NCI-H1092 (cell line): ENCODE measurements at places on chromosomes 3 and 15.
A peak's percentile ranks its signal among the peaks of the same experiment; 100 is the strongest.

- DNase-seq, result no peak
These were observed 112.4 kb upstream of the STT3B start for GRCh38 chr3:31420311-31420710.

- DNase-seq, result no peak
These were observed 15.0 kb downstream of the TIGIT start for GRCh38 chr3:114308830-114309229.

- no peak for DNase-seq
These were observed 114.9 kb downstream of the SLC25A26 start for GRCh38 chr3:66335671-66336070.

DNA sequence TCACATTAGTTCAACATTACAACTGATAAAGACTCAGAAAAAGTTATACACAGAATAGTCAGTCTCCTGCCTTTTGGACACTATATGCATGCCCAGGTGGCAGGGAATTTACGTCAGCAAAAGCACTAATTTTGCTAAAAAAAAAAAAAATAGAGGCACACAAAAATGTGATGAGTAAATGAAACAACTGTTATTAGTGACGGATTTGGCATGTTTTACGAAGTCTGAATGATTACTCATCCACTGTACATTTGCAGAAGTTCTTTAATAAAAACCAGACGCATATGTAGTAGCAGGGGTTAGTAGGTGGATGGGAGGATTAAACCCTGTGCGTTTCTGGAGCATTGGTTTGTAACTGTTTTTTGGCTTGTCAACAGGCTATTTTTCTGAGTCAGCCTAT lies 99.0 kb downstream of the MITF start:
- DNase-seq, result no peak

DNA sequence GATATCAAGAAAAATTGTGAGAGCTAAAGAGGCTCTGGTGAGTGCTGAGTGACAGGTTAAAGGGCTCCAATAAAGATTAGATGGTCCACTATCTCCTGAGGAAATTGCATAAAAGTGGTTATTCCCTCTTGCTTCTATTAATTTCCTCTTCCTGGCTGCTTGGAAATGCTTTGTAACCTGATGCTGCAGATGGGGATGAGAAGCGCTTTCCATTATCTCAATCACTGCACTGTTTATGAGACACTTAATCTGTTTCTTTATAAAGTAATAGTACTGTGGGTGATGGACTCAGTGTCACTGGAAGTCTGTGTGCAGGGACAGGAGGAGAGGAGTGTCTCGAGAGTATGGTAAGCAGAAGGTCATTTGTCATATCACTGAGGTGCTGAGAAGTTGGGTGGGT lies 305.3 kb downstream of the EPHB1 start:
- no peak for DNase-seq

- no peak for DNase-seq
These were observed 108.5 kb downstream of the ECT2 start for GRCh38 chr3:172859041-172859440.

GRCh38 chr3:119294696-119295671 lies 801 bp downstream of the ARHGAP31 start:
- DNase-seq, result no peak

GRCh38 chr15:85598718-85599398 lies 195.9 kb downstream of the KLHL25 start:
- DNase-seq, result no peak

DNA sequence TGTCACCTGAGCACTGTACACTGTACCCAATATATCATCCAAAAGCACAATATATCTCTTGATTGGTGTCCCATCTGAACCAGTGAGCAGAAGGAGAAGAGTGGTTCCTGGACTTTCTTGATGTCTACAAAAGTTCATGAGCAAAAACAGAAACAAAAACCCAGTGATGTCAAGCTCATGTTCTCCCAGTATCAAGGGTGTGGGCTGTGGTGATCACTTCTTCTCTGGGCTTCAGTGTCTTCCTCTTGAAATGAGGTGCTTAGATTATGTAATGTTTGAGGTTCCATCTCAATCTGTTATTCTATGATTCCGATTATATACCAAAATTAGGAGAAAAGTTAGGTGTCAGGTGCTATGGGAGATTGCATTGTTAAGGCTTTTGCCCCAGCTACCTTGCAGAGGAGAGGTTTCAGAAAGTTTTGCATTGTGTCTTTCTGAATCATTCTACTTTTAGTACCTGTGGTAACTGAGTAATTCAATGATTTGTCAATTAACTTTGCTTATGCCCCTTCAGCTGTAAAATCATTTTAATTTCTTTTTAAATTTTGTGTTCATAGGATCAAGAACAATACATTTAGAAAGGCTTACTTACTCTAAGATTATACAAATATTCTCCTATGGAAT lies 122.0 kb upstream of the EOMES start:
- no peak for DNase-seq

DNA sequence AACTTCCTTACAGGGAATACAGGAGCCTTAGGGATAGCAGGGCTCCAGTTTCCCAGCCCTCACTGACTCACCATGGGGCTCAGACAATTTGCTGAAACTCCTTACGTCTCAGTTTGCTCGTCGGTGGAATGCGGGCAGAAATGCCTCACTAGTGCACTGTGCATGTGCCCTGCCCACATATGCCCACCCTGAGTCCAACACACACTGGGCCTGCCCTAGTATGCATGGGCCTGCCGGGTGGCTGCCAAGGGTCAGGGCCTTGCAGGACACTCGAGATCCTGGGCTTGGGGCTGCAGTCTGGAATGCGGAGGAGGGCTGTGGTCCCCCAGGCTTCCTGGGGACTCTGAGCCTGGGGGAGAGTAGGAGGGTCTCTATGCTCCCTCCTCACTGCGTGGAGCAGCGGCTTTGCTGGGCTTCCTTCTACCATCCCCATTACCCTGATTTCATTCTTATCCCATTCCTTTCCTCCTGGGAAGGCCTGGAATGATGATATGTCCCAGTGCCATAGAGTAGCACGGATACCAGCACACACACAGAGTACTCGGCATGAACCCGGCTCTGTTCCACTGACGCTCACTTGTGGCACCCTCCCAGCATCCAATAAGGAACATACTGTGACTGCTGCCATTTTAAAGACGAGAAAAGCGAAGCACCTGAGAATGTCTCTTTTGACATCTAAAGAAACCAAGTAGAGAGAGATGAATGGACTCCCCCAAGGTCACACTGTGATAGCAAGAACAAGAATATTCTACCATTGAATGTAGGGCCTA lies 124.2 kb downstream of the ASB7 start:
- no peak for DNase-seq

DNA sequence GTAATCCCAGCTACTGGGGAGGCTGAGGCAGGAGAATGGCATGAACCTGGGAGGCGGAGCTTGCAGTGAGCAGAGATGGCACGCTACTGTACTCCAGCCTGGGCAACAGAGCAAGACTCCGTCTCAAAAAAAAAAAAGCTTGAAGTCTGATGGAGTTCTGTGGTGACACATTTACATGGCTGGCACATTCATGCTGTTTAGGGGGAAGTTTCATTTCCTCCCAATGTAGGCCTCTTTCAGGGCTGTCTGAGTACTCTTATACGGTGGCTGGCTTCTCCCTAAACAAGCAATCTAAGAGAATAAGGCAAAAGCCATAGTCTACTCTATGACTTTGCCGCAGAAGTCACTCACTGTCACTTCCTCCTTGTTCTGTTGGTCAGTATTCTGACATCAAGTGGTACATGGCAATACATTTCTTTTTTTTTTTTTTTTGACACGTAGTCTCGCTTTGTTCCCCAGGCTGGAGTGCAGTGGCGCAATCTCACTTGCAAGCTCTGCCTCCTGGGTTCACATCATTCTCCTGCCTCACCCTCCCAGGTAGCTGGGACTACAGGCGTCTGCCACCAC lies 41.2 kb downstream of the OIP5 start:
- DNase-seq, result no peak

- no peak for DNase-seq
These were observed 49.6 kb downstream of the CEMIP start for GRCh38 chr15:80828796-80829195.

DNA sequence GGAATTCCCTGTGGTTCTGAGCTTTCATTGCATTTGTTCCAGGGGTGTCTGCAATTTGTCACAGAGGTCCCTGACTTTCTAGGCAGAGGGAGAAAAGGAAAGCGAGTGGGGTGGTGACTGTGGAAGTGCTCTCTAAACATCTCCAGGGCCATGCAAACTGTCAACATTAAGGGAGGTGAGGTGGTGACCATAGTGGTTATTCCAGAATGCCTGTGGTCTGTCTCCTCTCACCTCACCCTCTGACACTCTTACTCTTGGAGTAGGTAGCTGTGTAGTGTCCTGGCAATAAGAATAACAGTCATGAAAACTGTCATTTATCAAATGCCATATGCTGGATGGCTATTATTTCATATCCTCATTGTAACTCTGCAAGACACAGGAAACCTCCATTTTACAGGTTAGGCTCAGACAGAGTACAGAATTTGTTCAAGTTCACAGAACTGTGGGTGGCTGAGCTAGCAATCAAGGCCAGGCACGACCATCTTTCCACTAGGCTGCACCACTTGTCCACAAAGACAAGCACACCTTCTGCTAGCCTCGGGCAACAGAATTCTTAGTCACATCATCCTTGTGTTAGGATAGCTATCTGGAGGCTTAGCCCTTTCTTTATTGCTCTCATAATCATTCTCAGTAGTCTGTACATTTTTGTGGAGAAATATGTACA lies 179.4 kb downstream of the CD47 start:
- DNase-seq, result no peak

DNA sequence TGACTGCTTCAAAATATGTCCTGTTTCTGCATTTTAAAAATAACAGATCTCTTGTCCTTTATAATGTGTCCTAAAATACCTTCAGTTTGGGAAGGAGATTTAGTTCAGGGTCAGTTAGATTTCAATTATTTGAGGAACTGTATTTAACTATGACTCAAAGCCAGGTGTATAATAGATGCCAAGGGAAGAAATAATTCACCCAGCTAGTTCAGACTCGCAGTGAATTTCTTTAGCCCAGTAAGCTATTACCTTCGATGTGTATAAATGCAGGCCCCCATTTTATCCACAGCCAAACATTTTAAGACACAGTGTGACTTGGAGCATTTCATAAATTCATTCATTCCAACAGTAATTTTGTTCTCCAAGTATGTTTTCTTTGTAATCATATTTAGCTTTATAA lies 458.0 kb downstream of the ZNF385D start:
- no peak for DNase-seq

DNA sequence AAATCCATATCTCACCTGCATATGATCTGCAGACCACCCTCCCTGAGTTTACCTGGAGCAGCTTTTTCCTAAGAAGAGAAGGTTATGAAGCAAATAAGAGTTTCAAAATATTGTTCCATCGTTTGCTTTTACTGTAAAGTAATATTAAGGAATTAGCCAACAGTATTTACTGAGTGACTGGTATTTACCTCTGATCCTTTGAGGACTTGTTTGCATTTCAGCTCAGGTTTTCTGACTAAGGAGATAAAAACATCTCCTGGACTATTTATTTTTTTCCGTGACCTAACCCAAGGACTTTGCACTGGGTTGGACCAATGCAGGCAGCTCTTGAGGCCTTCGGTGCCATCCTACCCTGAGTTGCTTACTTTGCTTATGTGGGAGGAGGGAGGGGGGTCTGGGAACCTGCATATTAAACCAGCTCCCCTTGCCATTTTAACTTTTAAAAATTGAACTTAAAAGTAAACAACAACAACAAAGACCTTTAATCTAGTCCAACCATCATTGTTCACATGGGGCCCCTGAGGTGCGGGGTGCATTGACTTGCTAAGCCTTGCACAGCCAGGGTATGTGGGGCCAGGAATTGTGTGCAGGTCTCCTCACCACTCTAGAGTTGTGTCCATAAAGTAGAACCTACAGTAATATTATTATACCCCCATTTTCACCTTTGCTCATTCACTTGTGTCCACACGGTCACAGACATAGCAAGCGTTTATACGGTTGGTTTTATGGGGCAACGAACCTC lies 39.3 kb downstream of the TRAK1 start:
- no peak for DNase-seq

- no peak for DNase-seq
These were observed 374.1 kb upstream of the TBL1XR1 start for GRCh38 chr3:177571271-177571943.

GRCh38 chr15:84727429-84727828 lies 11.5 kb upstream of the SEC11A start:
- DNase-seq, result no peak

- DNase-seq, result no peak
These were observed 34.0 kb downstream of the RPLP1 start for GRCh38 chr15:69486481-69487110.

DNA sequence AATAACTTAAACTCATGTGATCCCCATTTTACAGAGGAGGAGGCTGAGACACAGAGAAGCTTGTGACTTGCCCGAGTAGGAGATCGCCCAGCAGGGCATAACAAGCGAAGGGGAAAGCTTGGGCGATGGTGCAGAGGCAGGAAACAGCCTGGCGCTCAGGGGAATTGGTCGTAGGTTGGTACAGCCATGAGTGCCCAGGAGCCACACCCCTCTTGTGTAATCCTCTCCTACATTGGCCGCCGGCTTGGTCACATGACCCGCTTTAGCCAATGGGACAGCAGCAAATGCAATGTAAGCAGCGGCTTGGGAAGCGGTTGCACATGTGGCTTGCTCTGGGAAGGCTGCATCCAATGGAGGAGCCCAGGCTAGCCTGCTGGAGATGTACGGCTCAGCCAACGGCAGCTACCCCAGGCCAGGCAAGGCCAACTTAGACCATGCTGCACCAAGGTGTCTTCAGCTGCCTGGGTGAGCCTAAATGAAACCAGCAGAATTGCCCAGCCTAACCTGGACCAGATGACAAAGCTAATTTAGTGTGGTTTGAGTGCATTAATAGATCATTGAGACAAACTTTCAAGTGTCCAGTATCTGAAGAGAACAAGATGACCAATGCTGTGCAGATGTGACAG lies 50.3 kb upstream of the SLC6A6 start:
- no peak for DNase-seq

GRCh38 chr15:52799145-52799811 lies 9.1 kb upstream of the ONECUT1 start:
- DNase-seq, result no peak

- no peak for DNase-seq
These were observed 22.1 kb downstream of the ST8SIA2 start for GRCh38 chr15:92415639-92416297.

GRCh38 chr15:38864122-38864521 lies 299.5 kb upstream of the RASGRP1 start:
- DNase-seq, result no peak

- DNase-seq, result peak; percentile 10
These were observed 5.0 kb downstream of the FAM219B start for GRCh38 chr15:74901612-74902063.

DNA sequence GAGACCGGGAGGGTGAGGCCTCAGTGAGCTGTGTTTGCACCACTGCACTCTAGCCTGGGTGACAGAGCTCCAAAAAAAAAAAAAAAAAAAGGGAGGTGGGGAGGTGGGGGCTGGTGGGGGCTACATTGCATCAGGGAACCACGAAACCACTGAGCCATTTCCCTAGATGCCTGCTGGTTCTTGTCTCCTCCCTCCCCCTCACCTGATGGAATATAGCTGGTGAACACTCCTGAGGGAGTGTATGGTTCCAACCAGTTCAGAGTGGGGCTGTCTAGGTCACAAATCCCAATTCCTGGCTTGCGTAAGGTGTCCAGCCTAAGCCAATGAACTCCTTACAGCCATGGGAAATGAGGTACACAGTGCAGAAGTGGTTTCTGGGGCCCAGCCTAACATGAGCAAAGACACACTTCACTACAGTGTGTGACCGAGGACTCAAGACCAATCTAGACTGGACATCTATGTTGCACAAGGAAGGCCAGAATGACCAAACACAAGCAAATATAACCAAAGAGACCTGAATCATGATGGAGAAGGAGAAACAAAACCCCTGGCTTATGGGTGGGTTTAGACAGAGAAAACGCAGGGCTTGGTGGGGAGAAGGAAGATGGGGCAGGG lies 39.1 kb upstream of the OSBPL11 start:
- no peak for DNase-seq

- DNase-seq, result no peak
These were observed 25.2 kb downstream of the GASK1A start for GRCh38 chr3:43004282-43004681.
